ENCODE measurements at places on chromosomes 4 and X. TPM values are rescaled to one million over a fixed set of nuclear protein-coding genes. Genes with fewer than 3 reads are reported as not detected.

- DNase-seq: no peak
- H3K27ac ChIP-seq: no peak overlapping the region
- no peaks in the 10 kb centered on the region for H3K27me3 ChIP-seq
- H3K4me3 ChIP-seq: no peak overlapping the region
- H3K36me3 ChIP-seq: no peaks in the 10 kb centered on the region
These were observed 52.1 kb downstream of the NYX start for GRCh38 chrX:41499195-41499594.

- no peak overlapping the region for H3K4me3 ChIP-seq
- no peak overlapping the region for H3K27ac ChIP-seq
- DNase-seq: peak; percentile 2
- no peaks in the 10 kb centered on the region for H3K27me3 ChIP-seq
- H3K36me3 ChIP-seq: no peaks in the 10 kb centered on the region
- H3K4me1 ChIP-seq: no peaks in the 10 kb centered on the region
These were observed 11.6 kb downstream of the PAGE4 start for GRCh38 chrX:49840679-49841078.

GRCh38 chrX:150255441-150256296 is 107.4 kb upstream of the MAMLD1 start:
- H3K4me3 ChIP-seq: no peak overlapping the region
- no peak for DNase-seq
- no peak overlapping the region for H3K27ac ChIP-seq
- H3K36me3 ChIP-seq: no peaks in the 10 kb centered on the region
- no peaks in the 10 kb centered on the region for H3K27me3 ChIP-seq

DNA sequence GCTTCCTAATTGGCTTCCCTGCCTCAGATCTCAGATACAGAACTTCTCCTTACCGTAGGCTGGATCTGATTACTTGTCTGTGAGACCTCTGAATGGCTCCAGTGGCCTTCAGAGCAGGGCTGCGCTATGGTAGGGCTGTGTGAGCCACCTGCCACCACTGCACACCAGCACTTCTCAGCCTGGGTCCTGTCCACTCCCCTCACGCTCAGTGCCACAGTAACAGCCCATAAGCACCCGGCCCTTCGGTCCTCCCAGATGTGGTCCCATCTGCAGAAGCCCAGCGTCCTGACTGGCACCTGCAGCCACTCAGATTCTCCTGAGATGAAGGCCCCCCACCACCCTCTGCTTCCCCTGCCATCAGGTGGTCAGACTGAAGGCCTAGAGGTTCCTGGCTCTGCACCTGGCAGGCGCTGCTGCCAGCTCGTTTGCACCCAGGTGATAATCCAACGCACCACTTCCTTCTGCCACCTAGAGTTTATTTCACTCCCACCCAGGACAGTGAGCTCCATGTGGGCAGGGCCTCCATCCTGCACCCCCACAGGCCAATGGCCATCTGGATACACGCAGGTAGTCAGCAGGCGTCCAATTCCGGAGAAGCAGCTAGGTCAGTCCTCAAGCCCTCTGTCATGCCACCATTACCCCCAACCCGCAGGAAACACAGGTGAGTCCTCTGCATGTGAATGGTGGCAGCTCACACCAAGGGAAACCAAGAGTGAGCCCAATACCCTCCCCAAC is 5.4 kb downstream of the WDR1 start:
- H3K27ac ChIP-seq: no peak overlapping the region
- no peaks in the 10 kb centered on the region for H3K27me3 ChIP-seq
- H3K36me3 ChIP-seq: peaks cover 49% of the 10 kb centered on the region
- DNase-seq: no peak
- peaks cover 70% of the 10 kb centered on the region for H3K4me1 ChIP-seq
- H3K4me3 ChIP-seq: no peak overlapping the region

ABHD18 gene
- 9.5 TPM for total RNA-seq

DNA sequence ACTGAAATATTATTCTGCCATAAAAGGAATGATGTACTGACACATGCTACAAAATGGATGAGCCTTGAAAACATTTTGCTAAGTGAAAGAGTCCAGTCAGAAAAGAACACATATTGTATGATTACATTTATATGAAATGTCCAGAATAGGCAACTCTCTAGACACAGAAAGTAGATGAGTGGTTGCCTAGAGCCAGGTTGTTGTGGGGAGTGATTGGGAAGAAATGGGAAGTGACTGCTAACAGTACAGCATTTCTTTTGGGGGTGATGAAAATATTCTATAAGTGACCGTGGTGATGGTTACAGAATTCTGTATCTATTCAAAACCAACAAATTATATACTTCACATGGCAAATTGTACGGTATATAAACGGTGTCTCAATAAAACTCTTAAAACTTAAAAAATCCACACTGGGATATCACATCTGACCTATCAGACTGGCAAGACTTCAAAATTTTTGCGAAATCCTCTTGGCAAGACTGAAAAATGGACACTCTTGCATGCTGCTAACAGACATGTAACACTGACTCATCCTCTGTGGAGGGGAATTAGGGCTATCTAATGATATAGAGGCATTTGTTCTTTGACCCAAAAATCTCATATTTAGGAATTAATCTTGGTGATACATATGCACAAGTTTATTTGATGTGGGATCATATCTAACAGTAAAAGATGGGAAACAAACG is 71.8 kb downstream of the FAM13A start:
- no peak overlapping the region for H3K27ac ChIP-seq
- peak; percentile 81 for DNase-seq
- no peaks in the 10 kb centered on the region for H3K27me3 ChIP-seq
- H3K4me3 ChIP-seq: no peak overlapping the region
- H3K4me1 ChIP-seq: no peaks in the 10 kb centered on the region

DNA sequence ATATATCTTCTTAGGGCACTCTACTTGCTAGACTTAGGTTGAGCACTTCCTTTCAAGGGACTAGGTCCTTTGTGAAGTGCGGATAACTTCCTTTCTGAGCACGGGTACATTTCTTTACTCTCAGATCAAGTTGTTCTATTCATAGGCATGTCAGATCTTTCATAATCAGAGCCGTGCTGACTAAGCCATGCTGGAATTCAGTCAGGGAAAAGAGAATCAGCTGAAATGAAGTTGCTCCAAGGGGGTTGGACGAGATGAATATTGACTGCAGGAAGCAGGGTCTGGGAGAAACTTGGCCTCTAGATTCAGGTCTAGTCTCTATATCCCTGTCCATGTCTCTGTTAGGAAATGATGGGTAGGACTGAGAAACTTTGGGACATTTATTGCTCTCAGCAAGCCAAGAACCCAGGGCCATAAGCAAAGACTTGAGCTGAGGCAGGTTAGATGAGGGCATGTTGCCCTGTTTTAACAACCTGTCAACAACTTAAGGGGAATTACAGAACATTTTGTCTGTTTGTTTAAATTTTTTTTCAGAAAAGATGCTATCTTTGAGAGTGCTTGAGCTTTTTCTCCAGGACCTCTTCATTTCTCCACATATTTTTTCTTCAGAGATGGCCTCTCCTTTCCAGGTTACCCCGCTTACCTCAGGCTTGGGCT is 28.3 kb downstream of the AREG start:
- H3K36me3 ChIP-seq: no peaks in the 10 kb centered on the region
- H3K27ac ChIP-seq: peak overlapping the region; percentile 57

CABS1 gene
- total RNA-seq: not detected

GRCh38 chrX:21171181-21171580 is 203.0 kb upstream of the CNKSR2 start:
- peaks cover 4% of the 10 kb centered on the region for H3K4me1 ChIP-seq
- no peak for DNase-seq
- H3K27ac ChIP-seq: no peak overlapping the region
- no peaks in the 10 kb centered on the region for H3K27me3 ChIP-seq
- no peaks in the 10 kb centered on the region for H3K36me3 ChIP-seq
- no peak overlapping the region for H3K4me3 ChIP-seq

DNA sequence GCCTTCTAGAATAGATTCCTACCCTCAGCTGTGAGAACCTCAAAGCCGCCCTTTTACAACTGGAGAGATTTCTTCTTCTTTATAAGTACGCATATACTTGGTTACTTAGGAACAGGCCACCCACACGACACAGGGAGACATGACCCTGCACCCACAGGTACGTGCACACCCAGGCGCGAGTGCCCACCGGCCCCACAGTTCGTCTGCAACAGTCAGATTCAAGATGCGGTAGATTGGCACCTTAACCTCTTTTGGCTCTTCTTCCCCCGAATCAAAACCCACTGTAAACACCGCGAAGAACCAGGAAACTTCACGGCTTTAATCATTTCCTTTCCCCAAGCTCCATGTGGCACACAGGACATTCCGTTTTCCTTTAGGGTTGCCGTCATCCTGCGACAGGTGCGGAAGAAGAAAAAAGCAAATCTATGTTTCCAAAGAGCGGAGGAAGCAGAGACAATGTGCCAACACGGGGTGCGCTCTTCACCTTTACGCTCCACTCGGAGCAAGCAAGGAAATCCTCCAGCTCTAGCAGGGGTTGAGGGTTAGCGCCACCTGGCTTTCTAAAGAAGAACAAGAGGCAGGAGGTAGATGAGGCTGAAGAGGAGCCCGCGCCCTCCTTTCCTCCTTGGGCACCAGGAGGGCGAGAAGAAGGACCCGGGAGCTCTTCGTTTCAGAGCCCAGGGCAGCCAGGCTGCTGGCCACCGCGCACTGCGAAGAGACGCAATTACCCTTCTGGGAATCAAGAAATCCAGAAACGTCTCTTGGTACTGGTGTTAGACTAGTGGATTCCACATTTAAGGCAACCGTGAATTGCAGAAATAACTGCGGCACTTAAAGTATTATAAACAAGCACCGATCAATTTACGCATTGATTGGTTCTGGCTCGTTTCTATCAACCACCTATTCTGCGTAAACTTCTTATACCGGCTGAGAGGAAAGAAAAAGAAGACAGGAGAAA is 35.7 kb downstream of the HAND2 start:
- H3K4me1 ChIP-seq: peaks cover 20% of the 10 kb centered on the region
- H3K27ac ChIP-seq: no peak overlapping the region
- peak overlapping the region; percentile 61 for H3K4me3 ChIP-seq
- peaks cover 23% of the 10 kb centered on the region for H3K27me3 ChIP-seq
- no peaks in the 10 kb centered on the region for H3K36me3 ChIP-seq

GRCh38 chrX:1578511-1579173 is 12.8 kb upstream of the AKAP17A start:
- no peak for DNase-seq
- no peaks in the 10 kb centered on the region for H3K27me3 ChIP-seq
- H3K4me1 ChIP-seq: no peaks in the 10 kb centered on the region
- no peak overlapping the region for H3K27ac ChIP-seq
- H3K4me3 ChIP-seq: no peak overlapping the region

GRCh38 chr4:182894681-182895275 is 22.4 kb downstream of the DCTD start:
- H3K36me3 ChIP-seq: peaks cover 44% of the 10 kb centered on the region
- no peak overlapping the region for H3K4me3 ChIP-seq
- no peak overlapping the region for H3K27ac ChIP-seq

- no peak overlapping the region for H3K4me3 ChIP-seq
- H3K4me1 ChIP-seq: no peaks in the 10 kb centered on the region
- no peak for DNase-seq
- peaks cover 5% of the 10 kb centered on the region for H3K27me3 ChIP-seq
- no peak overlapping the region for H3K27ac ChIP-seq
These were observed 5.4 kb downstream of the TBC1D1 start for GRCh38 chr4:37896206-37896860.

- H3K27ac ChIP-seq: no peak overlapping the region
- no peak for DNase-seq
- H3K27me3 ChIP-seq: peaks cover 25% of the 10 kb centered on the region
- no peak overlapping the region for H3K4me3 ChIP-seq
These were observed 2.0 kb downstream of the HS3ST1 start for GRCh38 chr4:11426731-11427120.

OTUD4 gene
- 41.9 TPM for total RNA-seq

ARR3 gene
- not detected for total RNA-seq

DNA sequence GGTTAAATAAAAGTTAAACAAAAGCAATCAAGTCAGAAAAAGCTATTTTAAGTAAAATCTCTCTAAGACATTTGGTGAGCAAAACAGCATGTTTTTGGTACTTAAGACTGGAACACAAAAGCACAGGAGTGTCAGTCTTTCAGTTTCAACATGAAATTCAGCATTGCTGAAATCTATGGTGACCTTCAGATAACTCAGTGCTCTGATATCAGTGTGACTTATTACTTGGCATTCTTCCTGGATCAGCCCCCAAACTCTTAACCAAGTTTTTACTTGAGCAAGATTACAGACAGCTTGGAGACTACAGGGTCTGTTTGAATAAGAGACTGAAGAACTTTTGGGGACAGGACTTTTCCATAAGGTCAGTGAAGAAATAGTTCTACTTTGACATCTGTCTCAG is 437.2 kb downstream of the RAPGEF2 start:
- no peaks in the 10 kb centered on the region for H3K36me3 ChIP-seq
- DNase-seq: no peak
- no peak overlapping the region for H3K4me3 ChIP-seq
- H3K27ac ChIP-seq: no peak overlapping the region
- no peaks in the 10 kb centered on the region for H3K4me1 ChIP-seq

GRCh38 chrX:133812402-133812801 is 173.0 kb downstream of the GPC3 start:
- no peaks in the 10 kb centered on the region for H3K27me3 ChIP-seq
- no peak overlapping the region for H3K4me3 ChIP-seq
- H3K27ac ChIP-seq: no peak overlapping the region
- H3K4me1 ChIP-seq: no peaks in the 10 kb centered on the region
- H3K36me3 ChIP-seq: no peaks in the 10 kb centered on the region
- DNase-seq: no peak

CDS1 gene
- 3.8 TPM for total RNA-seq

DNA sequence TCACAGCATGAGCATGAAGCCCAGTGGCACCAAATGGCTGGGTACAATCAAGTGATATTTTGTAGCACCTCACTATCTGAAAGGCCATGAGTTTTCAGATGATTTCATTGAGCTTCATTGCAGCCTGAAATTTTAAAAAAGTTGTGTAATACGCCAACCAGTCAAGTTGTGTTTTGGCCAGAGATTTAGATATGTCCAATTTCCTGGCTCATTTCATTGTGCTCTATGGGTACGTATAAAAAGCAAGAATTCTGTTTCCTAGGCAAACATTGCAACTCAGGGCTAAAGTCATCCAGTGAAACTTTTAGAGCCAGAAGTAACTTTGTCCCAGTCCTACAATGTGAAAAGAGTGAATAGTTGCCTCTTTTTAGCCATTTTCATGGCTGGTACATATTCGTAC is 212.5 kb downstream of the GC start:
- H3K27me3 ChIP-seq: no peaks in the 10 kb centered on the region
- peaks cover 4% of the 10 kb centered on the region for H3K4me1 ChIP-seq
- DNase-seq: no peak
- H3K36me3 ChIP-seq: no peaks in the 10 kb centered on the region
- H3K4me3 ChIP-seq: no peak overlapping the region

RENBP gene
- 1.7 TPM for total RNA-seq

PDE6B gene
- 3.7 TPM for total RNA-seq

DNA sequence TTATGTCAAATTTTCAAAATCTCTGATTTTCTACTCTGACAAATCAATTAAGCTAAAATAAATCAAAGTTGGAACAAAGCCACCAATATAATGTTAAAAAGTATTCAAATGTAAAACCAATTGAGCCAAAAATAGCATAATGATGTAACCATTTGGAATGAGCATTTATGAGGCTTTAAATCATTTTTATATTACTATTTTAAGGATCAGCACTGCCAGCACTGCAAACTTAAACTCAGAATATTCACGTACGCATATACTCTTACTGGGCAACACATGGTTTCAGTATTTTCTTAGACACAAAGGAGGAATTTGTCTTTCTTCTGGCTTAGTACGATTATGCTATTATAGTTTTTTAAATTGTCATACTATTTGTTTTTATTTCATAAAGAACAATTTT is 52.2 kb downstream of the AFAP1 start:
- DNase-seq: no peak
- no peak overlapping the region for H3K4me3 ChIP-seq
- H3K27me3 ChIP-seq: no peaks in the 10 kb centered on the region
- H3K36me3 ChIP-seq: peaks cover 5% of the 10 kb centered on the region
- H3K27ac ChIP-seq: peak overlapping the region; percentile 52

GRCh38 chrX:50719614-50720013 is 94.4 kb downstream of the SHROOM4 start:
- DNase-seq: no peak
- no peaks in the 10 kb centered on the region for H3K36me3 ChIP-seq
- no peak overlapping the region for H3K27ac ChIP-seq
- no peak overlapping the region for H3K4me3 ChIP-seq
- H3K27me3 ChIP-seq: no peaks in the 10 kb centered on the region

Data from astrocyte (in vitro differentiated cells and primary cell).